Right renal cortex interstitium (tissue), 3 donors: ENCODE measurements at places on chromosomes 2 and 18. TPM values are rescaled to one million over a fixed set of nuclear protein-coding genes. Genes with fewer than 3 reads are reported as not detected.

Gene TGFA
- polyA plus RNA-seq: 18.5 TPM

Gene KCNE4
- polyA plus RNA-seq: 16.5 TPM

- no peak for DNase-seq
Observed at GRCh38 chr2:193463011-193463410, 1268.3 kb upstream of the TMEFF2 start.

GRCh38 chr2:70511971-70512729 lies 41.5 kb downstream of the TGFA start:
- no peak for DNase-seq

DNA sequence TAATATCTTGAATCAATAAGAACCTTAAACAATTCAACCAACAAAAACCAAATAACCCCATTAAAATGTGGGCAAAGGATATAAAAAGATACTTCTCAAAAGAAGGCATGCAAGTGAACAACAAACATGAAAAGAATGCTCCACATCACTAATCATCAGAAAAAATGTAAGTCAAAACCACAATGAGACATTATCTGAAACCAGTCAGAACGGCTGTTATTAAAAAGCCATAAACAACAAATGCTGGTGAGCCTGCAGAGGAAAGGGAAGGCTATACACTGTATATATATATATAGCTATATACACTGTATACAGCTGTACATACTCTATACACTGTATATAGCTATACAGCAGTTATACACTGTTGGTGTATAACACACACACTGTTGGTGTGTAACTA lies 47.8 kb upstream of the GALNT13 start:
- no peak for DNase-seq

- DNase-seq: no peak
Observed at GRCh38 chr2:120134263-120134662, 88.9 kb downstream of the TMEM185B start.

- no peak for DNase-seq
Observed at GRCh38 chr2:42573256-42573655, 4.8 kb downstream of the MTA3 start.

GRCh38 chr2:150429384-150429961 lies 58.0 kb downstream of the RND3 start:
- no peak for DNase-seq

Gene EMILIN1
- polyA plus RNA-seq: 70.5 TPM

Gene GPR17
- polyA plus RNA-seq: 0.29 TPM

Gene SAG
- polyA plus RNA-seq: 0.21 TPM

Gene ACMSD
- 50.2 TPM for polyA plus RNA-seq

- DNase-seq: no peak
Observed at GRCh38 chr2:216830346-216830745, 29.5 kb downstream of the TNP1 start.

GRCh38 chr2:80135001-80135400 lies 169.6 kb downstream of the LRRTM1 start:
- DNase-seq: no peak

Gene IL36G
- polyA plus RNA-seq: 0.21 TPM

DNA sequence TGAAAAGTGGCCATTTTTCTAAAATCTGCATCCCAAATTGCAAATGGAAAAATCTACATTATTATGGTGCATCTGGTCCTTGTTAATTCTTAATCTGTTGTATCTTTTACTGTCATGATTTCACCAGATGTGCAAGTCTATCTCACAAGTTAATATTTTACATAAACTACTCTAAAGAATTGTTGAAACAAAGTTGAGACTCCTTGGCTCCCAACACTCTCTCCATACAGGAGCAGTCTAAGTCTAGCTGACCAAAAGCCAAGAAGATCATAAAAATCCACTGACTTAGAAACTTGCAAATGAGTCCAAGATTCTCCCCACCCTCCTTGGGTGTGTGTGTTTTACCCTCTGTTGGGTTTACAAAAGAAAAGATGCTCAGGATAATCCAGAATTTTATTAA lies 85.1 kb downstream of the NCKAP5 start:
- DNase-seq: no peak

Gene PREB
- 51.7 TPM for polyA plus RNA-seq

DNA sequence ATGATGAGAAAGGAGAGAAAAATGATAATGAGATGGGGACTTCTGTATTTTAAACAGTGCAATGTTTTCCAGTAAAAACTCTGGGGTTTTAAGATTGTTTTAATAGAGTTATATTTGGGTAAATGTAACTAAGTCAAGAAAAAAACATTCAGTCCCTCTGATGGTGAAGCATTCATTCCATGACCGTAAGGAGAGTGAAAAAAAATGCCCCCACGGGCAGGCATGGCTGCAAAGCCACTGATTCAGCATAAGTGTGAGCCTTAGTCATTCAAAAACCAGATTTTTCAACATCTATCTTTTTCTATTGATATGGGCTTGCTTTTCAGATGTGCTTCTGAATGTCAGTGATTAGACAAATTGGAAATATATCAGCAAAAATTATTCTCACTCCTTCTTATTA lies 957.8 kb downstream of the SLC4A3 start:
- no peak for DNase-seq

DNA sequence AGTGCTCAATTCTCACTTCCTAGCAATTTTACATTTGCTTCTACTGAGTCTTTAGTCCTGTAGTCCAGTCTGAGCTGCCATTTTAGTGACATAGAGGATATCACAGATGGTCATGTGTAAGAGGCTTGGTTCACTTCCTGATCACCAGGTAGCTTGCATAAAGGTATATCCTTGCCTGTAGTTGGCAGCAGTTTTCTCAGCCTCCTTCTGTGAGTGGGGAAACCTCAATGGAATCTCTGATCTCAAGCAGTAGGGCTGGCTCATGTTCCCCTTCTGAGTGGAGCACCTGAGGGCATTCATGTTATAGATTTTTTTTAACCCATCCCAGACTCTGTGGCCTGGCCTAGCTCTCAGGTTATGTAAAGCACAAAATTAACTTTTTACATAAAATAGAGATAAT lies 278.4 kb downstream of the RDH14 start:
- no peak for DNase-seq

- no peak for DNase-seq
Observed at GRCh38 chr2:239869272-239870155, 155.6 kb downstream of the NDUFA10 start.

- no peak for DNase-seq
Observed at GRCh38 chr2:120244656-120245519, 7.8 kb upstream of the RALB start.

- no peak for DNase-seq
Observed at GRCh38 chr2:211730215-211730614, 808.4 kb downstream of the ERBB4 start.

DNA sequence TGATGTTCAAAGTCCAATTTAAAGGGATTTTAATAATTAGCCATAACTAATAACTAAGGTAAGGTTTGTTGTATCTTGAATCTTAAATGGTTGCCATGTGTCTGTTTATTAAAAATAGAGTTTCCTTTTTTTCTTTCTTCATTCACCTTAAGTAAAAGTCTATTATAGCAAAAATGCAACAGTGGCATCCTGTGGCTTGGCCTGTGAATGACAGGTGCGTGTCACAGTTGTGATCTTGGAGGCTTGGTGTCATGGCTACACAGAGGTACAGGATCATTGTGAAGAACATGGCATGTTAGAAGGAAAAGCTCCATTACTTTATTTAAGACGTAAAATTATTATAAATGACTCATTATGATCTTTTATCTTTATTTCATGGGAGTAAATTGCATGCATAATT lies 246.1 kb downstream of the BCL2 start:
- DNase-seq: no peak

GRCh38 chr2:199228887-199229819 lies 228.6 kb downstream of the SATB2 start:
- DNase-seq: no peak

Gene MC2R
- polyA plus RNA-seq: not detected

Gene GALR1
- polyA plus RNA-seq: 0.06 TPM
